ENCODE measurements at places on chromosomes 6 and 20. TPM values are rescaled to one million over a fixed set of nuclear protein-coding genes. Genes with fewer than 3 reads are reported as not detected.

ALDH5A1 gene
- 16.8 TPM for total RNA-seq

RAB44 gene
- not detected for total RNA-seq

CD93 gene
- total RNA-seq, result 0.05 TPM

PXDC1 gene
- 0.36 TPM for total RNA-seq

IMPG1 gene
- not detected for total RNA-seq

SCRT2 gene
- total RNA-seq, result not detected

CD24 gene
- total RNA-seq, result 0.30 TPM

CRYBG1 gene
- total RNA-seq, result 13.0 TPM

IP6K3 gene
- not detected for total RNA-seq

PDE7B gene
- 0.25 TPM for total RNA-seq

AK9 gene
- 1.7 TPM for total RNA-seq

SLC22A3 gene
- total RNA-seq, result not detected

CCN6 gene
- not detected for total RNA-seq

- H3K27ac ChIP-seq, result no peak overlapping the region
- H3K27me3 ChIP-seq, result no peaks in the 10 kb centered on the region
- peaks cover 5% of the 10 kb centered on the region for H3K4me1 ChIP-seq
- peaks cover 20% of the 10 kb centered on the region for H3K36me3 ChIP-seq
- no peak for DNase-seq
- H3K4me3 ChIP-seq, result no peak overlapping the region
Observed at GRCh38 chr6:155261111-155261900, 2.5 kb upstream of the CLDN20 start.

DNA sequence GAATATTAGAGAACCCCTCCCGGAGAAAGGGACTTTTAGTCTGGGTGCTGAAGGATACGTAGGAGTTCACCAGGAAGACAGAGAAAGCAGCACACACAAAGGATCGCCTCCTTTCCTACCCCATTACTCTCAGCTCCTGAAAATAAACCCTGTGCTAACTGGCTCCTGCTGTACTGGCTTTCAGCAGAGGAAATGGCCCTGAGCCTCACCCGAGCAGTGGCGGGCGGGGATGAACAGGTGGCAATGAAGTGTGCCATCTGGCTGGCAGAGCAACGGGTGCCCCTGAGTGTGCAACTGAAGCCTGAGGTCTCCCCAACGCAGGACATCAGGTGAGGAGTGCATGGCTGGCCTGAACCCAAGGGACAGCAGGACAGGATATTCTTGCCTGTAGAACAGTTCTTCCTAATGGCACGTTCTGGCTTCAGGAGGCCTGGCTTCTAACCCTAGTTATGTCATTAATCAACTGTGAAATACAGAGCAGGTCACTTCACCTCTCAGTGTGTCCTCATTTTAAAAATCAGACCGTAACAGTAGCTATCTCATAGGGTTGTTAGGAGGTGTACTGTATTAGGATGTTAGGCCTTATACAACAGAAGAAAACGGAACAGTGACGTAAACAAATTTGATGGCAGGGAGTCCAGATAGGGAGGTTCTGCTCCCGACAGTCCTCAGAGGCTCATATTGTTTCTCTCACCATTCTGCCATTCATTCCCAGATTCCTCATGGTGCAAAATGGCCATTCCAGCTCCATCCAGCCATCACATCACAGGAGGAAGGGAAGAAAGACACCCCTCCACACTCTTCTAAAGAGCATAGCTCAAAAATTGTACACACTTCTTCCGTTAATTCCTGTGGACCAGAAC lies 1.8 kb downstream of the RBCK1 start:
- H3K27me3 ChIP-seq, result no peaks in the 10 kb centered on the region
- H3K27ac ChIP-seq, result peak overlapping the region; percentile 94
- DNase-seq, result peak; percentile 35
- peak overlapping the region; percentile 90 for H3K4me3 ChIP-seq

GRCh38 chr6:112360498-112360897 lies 13.4 kb downstream of the RFPL4B start:
- no peak for DNase-seq
- no peaks in the 10 kb centered on the region for H3K36me3 ChIP-seq
- H3K27me3 ChIP-seq, result peaks cover 12% of the 10 kb centered on the region
- peaks cover 3% of the 10 kb centered on the region for H3K4me1 ChIP-seq
- H3K27ac ChIP-seq, result no peak overlapping the region

DNA sequence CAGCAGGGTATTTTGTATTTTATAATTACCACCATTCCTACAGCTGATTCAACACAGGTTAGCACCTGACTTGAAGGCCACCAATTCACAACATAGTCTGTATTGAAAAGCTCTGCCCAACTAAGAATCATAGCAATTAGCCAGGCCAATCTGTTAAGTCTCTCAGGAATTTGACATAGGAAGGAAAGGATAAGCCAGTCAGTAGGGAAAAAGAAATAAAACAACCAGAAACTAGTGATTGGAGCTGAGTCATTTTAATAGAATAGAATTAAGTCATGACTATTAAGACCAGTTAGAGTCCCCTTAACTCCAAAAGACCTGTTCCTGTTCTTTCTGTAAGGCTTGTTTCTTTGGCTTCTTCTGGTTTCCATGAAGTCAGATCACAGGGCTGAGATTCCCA lies 8.1 kb downstream of the RANBP9 start:
- H3K36me3 ChIP-seq, result peaks cover 15% of the 10 kb centered on the region
- H3K27ac ChIP-seq, result no peak overlapping the region
- peaks cover 37% of the 10 kb centered on the region for H3K4me1 ChIP-seq
- DNase-seq, result no peak
- no peaks in the 10 kb centered on the region for H3K27me3 ChIP-seq

- no peak overlapping the region for H3K4me3 ChIP-seq
- no peaks in the 10 kb centered on the region for H3K4me1 ChIP-seq
- no peaks in the 10 kb centered on the region for H3K27me3 ChIP-seq
- DNase-seq, result no peak
- no peaks in the 10 kb centered on the region for H3K36me3 ChIP-seq
- H3K27ac ChIP-seq, result no peak overlapping the region
Observed at GRCh38 chr6:141133836-141134235, 998.9 kb upstream of the GJE1 start.

DNA sequence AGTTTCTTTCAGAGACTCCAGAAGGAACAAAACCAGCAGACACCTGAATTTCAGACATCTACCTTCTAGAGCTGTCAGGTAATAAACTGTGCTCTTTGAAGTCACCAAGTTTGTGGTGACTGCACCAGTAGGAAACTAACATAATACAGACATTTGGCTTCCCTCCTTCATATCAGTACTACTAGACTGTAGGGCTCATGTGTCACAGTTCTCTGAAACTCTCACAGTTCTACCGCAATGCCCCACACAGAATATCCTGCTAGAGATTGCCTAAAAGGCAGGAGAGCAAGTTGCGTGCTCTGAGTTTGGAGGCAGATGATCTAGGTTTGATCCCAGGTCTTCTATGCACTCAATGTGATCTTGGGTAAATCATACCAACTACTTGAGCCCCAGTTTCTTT lies 205.0 kb upstream of the LRFN2 start:
- peaks cover 34% of the 10 kb centered on the region for H3K4me1 ChIP-seq
- H3K36me3 ChIP-seq, result no peaks in the 10 kb centered on the region
- H3K27ac ChIP-seq, result no peak overlapping the region
- H3K4me3 ChIP-seq, result no peak overlapping the region

GRCh38 chr6:8749465-8749864 lies 314.1 kb upstream of the SLC35B3 start:
- no peaks in the 10 kb centered on the region for H3K27me3 ChIP-seq
- no peak overlapping the region for H3K27ac ChIP-seq
- no peak overlapping the region for H3K4me3 ChIP-seq
- H3K36me3 ChIP-seq, result no peaks in the 10 kb centered on the region

GRCh38 chr6:100322886-100323285 lies 141.8 kb downstream of the SIM1 start:
- no peak for DNase-seq
- H3K4me1 ChIP-seq, result no peaks in the 10 kb centered on the region
- no peak overlapping the region for H3K27ac ChIP-seq
- peaks cover 2% of the 10 kb centered on the region for H3K27me3 ChIP-seq
- H3K4me3 ChIP-seq, result no peak overlapping the region
- H3K36me3 ChIP-seq, result no peaks in the 10 kb centered on the region

DNA sequence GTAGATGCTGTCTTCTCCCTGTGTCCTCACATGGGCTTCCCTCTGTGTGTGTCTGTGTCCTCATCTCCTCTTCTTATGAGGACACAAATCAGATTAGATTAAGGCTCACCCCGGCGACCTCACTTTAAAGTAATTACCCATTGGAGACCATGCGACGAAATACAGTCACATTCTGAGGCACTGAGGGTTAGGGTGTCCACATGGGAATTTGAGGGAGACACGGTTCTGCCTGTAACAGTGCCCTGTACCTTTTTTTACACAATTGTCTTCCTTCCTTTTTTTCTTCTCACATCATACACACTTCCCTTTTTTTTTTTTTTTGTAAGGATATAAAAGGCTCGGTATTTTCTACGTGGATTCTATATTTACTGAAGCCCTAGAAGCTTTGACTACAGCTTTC lies 48.9 kb downstream of the DEK start:
- H3K27me3 ChIP-seq, result no peaks in the 10 kb centered on the region
- peaks cover 39% of the 10 kb centered on the region for H3K36me3 ChIP-seq
- H3K27ac ChIP-seq, result no peak overlapping the region
- peaks cover 10% of the 10 kb centered on the region for H3K4me1 ChIP-seq
- no peak for DNase-seq
- H3K4me3 ChIP-seq, result no peak overlapping the region

DNA sequence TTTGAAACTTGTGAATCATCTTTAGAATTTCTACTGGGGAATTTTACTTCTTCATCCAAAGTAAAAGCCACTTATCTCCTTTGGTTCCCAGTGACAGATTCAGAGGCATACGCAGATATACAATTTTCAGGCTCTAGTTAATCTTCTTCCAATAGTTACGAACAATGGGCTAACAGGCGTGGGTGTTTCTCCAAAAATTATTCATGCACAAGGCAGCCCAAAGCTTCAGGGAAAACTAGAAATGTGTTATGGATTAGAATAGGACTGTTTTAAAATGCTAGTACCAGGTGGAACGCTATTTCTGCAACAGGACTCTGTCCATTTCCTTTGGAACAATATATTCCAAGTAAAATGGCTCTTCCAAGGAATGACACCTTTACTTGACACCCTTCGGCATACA lies 102.2 kb downstream of the ZNF217 start:
- H3K36me3 ChIP-seq, result no peaks in the 10 kb centered on the region
- H3K4me3 ChIP-seq, result no peak overlapping the region
- H3K27me3 ChIP-seq, result no peaks in the 10 kb centered on the region
- peaks cover 36% of the 10 kb centered on the region for H3K4me1 ChIP-seq
- no peak overlapping the region for H3K27ac ChIP-seq

GRCh38 chr20:37873884-37874283 lies 29.0 kb upstream of the VSTM2L start:
- no peaks in the 10 kb centered on the region for H3K27me3 ChIP-seq
- DNase-seq, result no peak
- H3K36me3 ChIP-seq, result peaks cover 14% of the 10 kb centered on the region
- no peaks in the 10 kb centered on the region for H3K4me1 ChIP-seq
- H3K27ac ChIP-seq, result no peak overlapping the region

DNA sequence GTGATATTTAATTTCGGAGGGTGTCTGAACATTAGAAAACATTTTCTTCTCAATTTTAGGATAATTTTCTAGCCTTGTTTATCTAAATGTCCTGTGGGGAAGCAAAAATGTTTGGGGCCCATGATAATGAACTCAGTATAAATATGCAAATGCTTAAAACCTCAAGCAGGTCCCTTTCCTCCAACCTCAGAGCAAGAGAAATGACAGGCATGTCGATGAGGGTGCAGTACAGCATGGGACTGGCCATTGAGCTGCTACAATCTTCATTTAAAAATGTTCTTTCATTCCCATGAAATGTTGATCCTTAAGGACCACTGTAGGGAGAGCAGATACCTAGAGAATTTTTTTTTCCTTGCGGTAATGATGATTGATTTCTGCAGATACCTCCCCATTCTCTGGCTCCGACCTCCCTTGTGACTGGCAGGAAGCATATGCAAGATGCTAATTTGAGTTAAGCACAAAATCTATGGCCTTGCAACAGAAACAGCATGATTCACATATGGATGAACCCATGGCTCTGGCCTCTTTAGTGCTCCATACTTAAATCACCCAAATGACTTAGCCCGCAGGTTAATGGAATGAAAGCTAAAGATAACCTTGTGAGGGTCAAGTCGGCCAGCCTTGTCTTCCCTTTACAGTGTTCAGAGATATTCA lies 243.3 kb downstream of the SOX4 start:
- H3K36me3 ChIP-seq, result no peaks in the 10 kb centered on the region
- H3K27me3 ChIP-seq, result peaks cover 7% of the 10 kb centered on the region
- H3K27ac ChIP-seq, result no peak overlapping the region
- H3K4me3 ChIP-seq, result no peak overlapping the region

- peaks cover 4% of the 10 kb centered on the region for H3K4me1 ChIP-seq
- no peak overlapping the region for H3K4me3 ChIP-seq
- no peak for DNase-seq
- no peak overlapping the region for H3K27ac ChIP-seq
- H3K36me3 ChIP-seq, result peaks cover 29% of the 10 kb centered on the region
Observed at GRCh38 chr20:25005220-25005619, 12.7 kb upstream of the APMAP start.

DNA sequence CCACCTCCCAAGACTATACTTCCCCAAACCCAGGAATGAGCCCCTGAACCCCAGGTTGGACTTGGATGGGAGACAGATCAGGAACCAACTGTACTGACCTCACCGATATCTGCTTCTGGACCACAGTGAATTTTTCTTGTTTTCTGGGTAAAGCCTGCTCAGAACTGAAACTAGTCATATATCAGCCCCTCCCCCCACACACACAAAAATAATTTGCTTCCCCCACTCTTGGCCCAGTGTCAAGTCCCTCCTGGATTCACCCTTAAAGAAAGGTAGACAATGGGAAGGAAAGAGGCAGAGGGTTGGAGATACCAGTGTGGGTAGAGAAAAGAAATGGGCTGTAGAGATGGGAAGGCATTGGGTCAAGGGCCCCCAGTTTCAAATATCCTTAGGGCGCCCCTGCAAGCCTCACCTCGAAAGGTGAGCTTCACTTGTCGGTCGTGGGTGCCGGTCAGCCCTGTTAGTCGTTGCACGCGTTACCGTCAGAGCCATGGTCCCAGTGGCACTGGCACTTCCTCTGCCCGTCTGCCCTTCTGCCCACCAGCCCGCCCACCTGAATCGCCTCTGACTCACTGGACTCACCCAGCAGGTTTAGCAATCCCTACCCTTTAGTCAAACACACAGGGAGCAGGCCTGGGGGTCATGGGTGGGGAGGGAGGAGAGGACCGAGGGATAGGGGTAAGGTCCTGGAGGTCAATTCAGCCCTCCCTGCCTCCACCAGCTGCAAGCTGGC lies 8.5 kb upstream of the SPAG4 start:
- no peak overlapping the region for H3K27ac ChIP-seq
- no peak for DNase-seq
- no peak overlapping the region for H3K4me3 ChIP-seq
- no peaks in the 10 kb centered on the region for H3K4me1 ChIP-seq
- H3K36me3 ChIP-seq, result no peaks in the 10 kb centered on the region
- peaks cover 3% of the 10 kb centered on the region for H3K27me3 ChIP-seq

DNA sequence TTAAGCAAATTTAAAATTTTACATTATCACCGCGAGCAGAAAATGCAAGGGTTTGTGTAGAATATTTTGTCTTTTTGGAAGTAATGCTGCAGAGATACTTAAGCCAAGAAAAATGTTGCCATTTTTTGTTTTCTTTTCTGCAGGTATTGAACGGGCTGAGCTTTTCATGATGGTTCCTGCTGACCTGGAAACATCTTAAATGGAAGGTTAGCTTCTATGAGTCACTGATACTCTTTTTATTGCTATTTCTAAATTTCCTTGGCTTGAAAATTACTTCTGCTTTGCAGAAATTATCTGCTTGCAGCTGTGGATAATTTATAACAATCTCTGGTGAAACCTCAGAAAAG lies 12.7 kb downstream of the SYTL3 start:
- no peak for DNase-seq
- H3K4me3 ChIP-seq, result peak overlapping the region; percentile 60
- H3K4me1 ChIP-seq, result peaks cover 55% of the 10 kb centered on the region
